ENCODE measurements at places on chromosomes 5 and 9.

DNA sequence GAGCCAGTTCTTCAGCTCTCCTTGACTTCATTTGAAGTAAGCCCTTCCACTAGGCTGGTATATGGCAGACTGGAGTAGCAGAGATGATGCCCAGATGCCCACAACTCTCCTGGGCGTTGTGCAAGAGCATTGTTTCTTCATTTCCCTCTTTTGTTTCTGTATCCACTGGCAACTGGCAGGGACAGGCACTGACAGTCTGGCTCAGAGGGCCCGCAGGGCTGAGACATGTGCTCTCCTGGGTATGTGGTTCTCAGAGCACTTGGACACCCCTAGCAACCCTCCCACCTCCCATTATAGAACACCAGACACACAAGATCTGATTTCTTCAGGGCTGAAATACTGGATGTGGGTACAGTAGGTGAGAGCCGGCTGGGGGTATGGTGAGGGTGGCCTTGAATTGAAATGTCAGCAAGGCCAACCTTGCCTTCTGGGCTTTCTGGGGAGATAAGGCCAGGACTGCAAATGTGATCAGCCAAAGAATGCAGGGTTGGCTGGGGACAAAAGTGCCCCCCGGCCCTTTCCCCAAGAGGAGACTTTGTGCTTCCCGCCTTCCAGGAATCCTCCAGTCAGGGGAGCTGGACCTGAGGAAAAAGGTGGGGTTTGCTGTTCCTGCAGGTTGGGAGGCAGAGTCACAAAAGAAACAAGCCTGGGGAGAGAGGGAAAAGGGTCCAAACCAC lies 28.6 kb upstream of the CTNNA1 start:
- DNase-seq: no peak

GRCh38 chr5:2353211-2353610 lies 398.3 kb downstream of the IRX2 start:
- no peak for DNase-seq

DNA sequence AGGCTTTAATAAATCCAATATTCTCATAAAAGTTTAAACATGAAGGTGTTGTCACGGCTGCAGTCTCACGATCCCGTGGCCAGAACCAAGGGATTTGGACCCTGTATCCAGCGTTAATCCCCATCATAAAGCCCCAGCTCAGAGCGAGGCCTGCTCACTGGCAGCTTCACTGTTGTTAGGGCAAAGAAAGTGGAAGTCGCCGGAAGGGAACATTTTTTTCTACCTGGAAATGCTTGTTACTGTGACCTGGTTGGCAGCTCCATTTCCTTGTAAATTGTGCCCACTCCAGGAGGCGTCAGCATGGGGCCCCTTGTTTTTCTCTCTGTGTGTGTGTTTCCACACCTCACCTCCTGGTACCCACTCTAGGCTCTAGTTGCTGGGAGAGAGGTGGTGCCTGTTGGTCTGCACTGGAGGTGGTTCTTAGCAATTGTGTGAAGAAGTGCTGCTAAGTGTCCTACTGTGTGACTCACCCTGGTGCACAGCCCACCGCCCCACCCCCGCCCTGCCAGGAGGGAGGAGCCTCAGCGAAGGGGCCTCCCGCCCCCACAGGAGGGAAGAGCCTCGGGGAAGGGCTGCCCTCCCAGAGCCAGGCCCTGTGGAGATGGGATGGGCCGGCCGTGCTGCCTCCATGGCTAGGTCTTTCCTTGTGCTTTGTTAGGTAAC lies 105.1 kb downstream of the EHMT1 start:
- DNase-seq: no peak

DNA sequence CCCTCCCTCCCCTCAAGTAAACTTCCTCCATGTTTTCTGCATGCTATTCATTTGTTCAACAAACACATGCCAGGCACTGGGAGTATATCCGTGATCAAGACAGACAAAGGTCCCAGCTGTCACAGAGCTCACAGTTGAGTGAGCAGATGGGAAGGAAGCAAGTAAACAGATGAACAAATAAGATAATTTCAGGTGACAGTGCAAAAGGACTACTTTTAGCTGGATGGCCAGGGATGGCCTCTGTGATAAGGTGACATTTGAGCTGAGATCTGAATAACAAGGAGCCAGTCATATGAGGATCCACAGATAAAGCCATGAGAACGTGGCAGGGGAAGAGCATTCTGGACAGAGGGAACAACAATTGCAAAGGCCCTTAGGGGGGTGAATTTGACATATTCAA lies 121.7 kb upstream of the RAD23B start:
- DNase-seq: no peak

DNA sequence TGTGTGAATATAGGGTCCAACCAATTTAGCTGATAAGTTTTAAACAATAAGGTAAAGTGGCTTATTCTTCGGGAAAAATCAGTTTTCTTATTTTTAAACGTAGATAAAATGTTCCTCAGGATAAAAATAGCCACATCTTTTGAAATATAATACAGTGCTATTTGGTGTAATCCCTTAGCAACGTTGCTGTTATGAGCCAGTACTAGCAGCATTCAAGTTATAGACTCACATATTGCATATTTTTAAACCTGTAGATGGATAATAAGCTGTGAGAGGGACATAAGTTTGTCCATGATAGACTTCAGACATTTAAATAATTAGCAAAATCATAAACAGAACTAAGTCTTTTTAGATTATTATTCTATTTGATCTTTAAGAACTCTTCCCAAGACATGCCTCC lies 6.3 kb downstream of the PDE4D start:
- no peak for DNase-seq

DNA sequence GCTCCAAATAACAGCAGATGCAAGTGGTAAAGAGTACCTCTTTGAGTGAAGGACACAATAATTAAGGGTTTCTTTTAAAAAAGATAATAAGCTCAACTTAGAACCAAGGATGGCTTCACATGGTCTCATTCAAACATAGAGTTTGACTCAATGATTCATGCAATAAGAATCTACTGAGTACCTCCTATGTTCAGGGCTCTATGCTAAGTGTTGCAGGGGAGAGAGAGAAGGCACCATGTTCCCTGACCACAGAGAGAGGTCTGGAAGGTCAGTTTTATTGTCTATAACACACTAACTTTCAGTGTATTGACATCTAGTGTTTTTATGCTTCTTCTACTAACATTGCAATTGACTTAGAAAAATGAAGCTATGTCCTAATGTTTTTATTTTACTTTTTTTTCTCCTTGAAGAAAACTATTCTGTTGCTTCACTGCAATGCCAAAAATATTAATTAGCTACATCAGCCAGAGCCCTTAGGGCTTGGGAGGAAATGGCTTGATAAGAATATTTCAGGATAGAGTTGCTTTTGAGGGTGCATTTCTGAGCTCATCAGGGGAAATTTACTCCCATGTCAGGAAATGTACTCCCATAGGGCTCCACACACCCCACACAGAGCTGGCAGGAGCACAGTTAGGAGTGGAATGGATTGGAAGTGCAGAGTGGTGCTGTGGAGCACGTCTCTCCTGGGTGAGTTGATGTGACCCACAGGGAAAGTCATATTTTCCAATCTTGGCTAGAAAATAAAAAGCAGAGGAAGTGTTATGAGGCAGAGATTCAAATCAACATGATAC lies 106.6 kb downstream of the PDE8B start:
- no peak for DNase-seq

DNA sequence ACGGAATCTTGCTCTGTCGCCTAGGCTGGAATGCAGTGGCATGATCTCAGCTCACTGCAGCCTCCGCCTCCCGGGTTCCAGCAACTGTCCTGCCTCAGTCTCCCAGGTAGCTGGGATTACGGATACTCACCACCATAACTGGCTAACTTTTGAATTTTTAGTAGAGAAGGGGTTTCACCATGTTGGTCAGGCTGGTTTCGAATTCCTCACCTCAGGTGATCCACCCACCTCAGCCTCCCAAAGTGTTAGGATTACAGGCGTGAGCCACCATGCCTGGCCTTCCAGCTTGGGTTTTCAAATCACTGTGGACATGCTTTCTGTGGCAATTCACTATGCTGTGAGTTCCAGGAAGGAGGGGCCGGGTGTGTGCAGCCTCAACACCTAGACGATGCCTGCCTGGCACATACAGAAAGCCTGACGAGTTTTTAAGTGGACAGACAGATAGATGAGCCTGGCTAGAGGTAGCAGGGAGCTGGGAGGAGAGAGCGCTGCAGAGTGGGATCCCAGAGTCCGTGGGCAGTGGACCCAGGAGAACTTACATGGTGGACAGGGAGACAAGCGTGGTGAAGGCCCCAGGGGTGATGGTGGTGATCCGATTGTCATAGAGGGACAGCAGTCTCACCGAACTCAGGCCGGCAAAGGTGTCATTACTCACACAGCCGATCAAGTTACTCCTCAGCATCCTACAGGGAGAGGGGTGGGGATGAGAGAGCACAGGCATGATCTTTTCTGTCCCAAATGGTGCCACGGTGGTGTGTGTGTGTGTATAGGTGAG lies 173.4 kb upstream of the PANK3 start:
- no peak for DNase-seq

All from activated T-helper 9 cell treated with anti-CD3 and anti-CD28 coated beads, Interleukin-2, amount 50 U/mL, for 16 hours (primary cell).